ENCODE measurements at places on chromosomes 7 and 10.
A peak's percentile ranks its signal among the peaks of the same experiment; 100 is the strongest.

DNA sequence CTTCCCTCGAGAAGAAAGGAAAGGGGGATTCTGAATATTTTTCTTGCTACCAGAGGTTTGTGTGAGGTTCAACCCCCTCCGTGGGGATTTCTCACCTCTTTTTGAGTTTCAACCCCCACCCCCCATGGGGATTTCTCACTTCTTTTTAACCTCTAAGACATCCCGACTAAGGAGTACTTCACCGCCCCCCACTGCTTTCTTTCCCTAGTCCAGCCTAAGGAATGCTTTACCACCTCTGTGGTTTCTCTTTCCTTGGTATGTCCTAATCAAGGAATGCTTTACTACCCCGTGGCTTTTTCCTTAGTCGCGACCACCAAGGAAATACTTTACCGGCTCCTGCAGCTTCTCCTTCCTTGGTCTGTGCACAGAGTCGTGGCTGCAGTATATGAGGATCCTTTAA is 149.4 kb downstream of the LYZL1 start:
- DNase-seq = no peak

DNA sequence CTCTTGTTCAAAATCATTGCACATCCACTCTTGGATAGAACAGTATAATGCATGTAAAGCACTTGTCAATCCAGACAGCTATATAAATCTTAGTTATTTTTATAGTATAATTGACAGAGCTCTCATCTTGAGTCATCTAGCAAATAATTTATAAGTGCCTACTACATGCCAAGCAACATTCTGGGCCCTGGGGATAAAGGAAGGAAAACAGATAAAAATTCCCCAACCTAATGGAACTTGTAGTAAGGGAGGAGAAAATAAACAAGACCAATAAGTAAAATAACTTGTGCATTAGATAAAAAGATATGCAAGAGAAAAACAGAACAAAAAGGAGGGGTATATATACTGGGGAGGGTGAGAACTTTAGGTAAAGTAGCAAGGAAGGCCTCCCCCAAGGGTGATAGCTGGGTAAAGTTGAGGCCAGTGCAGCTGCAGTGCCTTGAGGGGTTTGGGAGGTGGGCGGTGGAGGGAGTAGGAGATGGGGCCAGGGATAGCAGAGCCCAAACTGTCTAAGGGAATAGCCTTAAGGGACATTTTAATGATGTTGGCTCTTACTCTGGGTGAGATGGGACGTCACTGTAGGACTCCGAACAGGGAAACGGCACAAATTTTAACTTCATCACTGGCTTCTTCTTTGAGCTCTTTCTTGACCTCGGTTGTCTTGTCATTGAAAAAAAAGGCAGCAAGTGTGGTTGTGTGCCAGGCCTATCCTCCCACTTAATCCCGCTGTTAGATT is 79.3 kb upstream of the SEC61G start:
- no peak for DNase-seq

- DNase-seq = no peak
Measured at GRCh38 chr10:29896053-29896452, 163.3 kb downstream of the JCAD start.

DNA sequence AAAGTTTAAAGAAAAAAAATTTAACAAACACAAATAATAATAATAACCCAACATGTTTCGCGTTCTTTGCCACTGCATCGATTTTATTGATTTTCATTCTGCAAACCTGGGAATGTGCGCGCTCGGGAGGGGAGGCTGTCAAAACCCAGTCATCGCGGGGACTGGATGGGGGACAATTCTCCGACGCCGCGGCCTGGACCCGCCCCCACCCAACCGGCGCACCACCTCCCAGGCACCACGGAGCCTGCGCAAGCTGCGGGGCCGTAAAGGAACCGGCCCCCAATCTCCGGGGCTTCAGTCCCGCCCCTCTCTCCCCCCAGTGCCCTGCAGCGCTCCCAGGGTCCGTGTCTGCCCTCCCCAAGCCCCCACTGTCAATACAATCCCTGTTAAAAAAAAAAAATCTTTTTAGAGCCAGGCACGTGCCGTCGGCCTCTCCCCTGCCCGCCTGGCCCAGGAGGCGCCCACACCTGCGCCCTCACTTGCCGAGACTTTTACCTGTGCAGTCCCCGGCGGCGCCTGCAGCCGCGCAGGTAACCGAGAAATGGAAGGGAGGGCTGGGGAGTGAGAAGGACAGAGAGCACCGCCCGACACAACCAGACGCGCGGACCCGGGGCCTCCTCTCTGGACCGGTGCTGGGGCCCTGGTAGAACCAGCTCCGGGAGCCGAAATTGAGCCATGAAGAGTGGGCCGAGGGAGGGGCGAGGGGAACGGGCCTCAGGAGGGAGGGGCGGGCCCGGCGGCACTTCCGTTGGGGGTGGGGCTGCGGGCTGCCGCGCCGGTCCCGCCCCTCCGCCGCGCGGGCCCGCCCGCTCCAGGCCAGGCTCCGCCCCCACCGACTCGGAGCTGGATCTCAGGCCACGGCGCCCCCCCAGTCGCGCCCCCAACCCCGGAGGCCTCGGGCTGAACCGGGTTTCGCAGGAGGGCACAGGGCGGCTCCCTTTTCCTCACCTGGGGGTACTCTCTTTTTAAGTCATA is 7.6 kb upstream of the ZNF503 start:
- no peak for DNase-seq

DNA sequence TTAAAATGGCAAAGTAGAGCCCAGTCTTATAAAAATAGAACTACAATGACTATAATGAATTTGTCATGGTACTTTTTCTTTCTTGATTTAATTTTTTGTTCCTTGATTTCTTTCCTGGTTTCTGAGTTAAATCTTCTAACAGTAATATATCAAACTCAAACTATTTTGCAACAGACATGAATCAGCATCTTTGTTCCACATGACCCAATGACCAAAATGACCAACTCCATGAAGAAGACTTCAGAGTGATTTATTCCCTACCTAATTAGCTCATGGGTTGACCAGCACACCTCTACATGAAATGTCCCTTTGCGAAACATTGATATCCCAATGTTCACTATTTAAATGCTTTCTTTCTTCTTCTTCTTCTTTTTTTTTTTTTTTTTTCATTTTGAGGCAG is 30.9 kb downstream of the NMT2 start:
- DNase-seq = no peak

DNA sequence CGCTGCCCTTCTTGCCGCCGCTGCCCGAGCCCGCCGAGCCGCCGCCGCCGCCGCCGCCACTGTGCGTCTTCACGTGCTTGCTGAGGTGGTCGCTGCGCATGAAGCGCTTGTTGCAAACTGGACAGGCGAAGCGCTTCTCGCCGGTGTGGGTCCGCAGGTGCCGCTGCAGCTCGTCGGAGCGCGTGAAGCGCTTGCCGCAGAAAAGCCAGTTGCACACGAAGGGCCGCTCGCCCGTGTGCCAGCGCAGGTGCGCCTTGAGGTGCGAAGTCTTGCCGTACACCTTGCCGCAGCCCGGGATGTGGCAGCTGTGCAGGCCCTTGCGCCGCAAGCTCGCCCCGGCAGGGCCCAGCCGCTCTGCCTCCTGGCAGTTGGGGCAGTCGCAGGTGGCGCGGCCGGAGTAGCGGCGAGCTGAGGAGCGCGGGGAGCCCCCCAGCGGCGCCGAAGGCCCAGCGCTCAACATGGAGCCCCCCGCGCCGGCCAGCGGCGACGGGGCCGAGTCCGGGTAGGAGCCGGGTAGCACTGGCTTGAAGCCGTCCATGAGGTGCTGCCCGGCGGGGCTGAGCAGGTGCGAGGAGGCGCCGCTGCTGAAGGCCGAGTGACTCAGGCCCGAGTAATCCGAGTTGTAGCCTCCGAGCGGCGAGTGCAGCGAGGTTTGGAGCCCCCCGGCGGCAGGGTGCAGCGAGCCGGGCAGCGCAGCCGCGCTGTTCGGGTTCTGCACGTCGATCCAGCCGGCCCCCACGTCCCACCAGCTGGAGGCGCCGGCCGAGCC is 2.1 kb downstream of the SP8 start:
- no peak for DNase-seq

DNA sequence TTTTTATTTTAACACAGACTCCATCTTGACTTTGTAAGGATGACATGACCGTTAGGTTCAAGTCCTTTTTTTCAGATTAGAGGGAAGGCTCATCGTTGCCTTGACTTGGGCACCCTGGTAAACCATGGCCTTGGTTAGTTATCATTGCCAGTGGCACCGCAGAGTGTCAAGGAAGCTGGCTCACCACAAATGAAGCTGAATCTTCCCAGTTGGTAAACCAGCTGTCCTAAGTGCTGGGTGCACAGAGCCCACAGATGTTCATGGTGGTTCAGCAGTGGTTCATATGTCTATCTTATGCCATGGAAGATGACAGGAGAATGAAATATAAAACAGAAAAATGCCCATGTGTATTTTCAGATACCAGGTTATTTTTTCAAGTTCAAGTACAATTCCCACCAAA is 273.6 kb downstream of the PLXDC2 start:
- DNase-seq = no peak

- no peak for DNase-seq
Measured at GRCh38 chr7:131578602-131579001, 22.2 kb upstream of the PODXL start.

- DNase-seq = no peak
Measured at GRCh38 chr10:98568551-98568950, 121.8 kb upstream of the HPS1 start.

- DNase-seq = no peak
Measured at GRCh38 chr10:26357203-26357602, 80.9 kb upstream of the APBB1IP start.

- DNase-seq = no peak
Measured at GRCh38 chr7:84218681-84219080, 24.1 kb upstream of the SEMA3A start.

DNA sequence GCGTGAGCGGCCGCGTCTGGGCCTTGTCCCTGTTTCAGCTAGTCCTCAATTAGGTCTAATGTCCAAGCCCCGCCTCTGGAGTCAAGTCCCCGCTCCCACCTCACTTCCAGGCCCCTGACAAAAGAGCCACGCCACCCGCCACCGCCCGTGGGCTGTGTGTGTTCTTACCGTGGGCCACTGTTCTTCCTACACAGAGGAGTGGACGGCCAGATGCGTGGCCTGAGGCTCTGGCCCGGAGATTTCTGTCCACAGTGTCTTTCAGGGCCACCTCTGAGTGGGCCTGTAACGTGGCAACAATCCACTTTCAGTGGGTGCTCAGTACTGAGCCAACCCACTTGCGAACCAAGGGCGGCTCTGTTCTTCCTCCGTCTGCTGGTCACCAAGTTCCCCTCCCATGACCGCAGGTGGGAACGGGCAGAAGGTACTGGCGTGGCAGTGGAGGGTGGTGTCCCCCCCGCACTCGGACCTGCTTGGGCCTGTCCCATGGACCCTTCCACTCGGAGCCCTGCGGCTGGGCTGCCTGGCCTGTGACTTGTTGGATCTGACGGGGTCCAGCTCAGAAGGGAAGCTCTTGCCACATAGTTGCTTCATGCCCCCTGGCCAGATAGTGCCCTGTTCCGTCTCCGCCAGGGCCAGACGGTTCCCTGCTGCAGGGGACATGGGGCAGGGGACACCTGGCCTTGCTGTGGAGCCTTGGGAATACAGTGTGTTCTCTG is 15.0 kb upstream of the ZFAND2A start:
- DNase-seq = no peak

GRCh38 chr7:23971031-23971430 is 261.0 kb downstream of the STK31 start:
- no peak for DNase-seq

- no peak for DNase-seq
Measured at GRCh38 chr7:1055491-1055955, 11.2 kb downstream of the GPR146 start.

- DNase-seq = no peak
Measured at GRCh38 chr10:132846631-132847415, 60.9 kb upstream of the NKX6-2 start.

DNA sequence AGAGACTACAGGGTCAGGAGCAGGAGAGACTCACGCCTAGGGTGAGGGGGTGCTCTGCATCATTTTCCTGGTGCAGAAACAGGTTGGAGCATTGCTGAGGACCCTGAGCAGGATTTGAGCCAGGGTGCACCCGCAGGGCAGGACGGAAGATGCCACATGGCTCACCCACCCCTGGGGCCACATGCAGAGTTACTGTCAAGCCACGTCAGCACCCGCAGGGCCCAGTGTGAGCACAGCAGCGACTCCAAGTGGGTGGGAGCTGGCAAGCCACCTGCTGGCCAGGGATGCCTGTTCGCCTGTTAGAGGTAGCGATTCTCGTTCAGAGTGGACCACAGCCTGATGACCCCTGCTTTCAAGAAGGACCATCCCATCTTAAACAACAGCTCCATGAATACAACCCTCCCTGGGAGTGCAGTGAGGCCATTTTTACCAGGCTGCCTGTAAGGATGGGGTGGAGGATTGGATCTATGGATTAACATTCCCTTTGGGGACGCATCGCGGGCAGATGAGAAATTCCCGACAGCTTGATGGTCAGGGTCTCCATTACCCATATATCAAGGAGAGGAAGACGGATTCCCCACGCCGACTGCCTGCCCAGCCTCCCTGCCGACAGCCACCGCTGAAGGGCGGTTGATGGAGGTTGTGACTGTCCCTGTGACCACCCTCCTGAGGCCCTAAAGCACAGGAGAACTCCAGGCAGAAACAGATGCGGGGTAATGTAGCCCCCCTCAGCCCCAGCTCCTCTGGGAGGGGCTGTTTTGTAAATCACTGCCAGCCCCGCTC is 101.1 kb upstream of the RET start:
- DNase-seq = no peak

DNA sequence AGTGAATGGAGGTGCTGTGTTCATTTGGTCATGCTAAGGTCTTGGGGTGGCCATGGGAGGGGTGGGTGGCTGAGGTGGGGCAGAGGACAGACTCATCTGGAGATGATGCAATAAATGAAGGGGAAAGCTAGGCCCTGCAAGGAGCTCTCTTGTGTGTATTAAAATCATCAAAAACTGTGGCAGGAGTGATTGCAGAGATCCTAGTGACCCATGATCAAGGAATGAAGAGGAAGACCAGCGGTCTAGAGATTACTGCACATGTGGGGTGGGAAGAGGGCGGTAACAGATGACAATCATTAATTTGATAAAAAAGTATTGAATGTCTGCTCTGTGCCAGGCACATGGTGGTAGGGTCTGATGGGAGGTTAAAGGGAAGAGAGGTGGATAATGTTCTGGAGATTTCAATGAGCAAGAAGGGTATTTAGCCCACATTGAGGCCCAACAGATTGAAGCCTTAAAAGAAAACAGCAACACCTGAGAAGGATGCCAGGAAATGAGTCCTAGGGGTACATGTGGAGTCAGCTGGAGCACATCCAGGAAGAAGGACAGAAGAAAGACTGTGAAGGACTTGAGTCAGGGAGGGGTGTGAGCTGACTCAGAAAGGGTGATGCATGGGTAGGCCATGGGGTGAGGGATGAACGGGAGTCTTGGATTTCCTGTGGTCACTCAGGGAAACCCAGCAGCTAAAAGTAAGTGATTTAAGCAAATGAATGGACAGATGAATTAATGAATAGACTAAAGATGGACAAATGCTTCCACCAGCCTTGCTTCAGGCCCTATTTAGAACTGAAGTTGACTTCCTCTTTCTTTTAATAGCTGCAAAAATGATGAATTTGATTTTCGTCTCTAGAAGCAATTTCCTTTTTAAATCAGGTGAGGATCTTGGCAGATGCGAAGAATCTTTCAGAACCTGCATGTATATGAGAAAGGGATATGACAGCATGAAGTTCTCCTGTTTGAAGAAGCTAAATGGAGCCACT is 83.1 kb upstream of the IGFBP3 start:
- DNase-seq = peak; percentile 89

- DNase-seq = no peak
Measured at GRCh38 chr7:48971173-48971572, 46.8 kb downstream of the CDC14C start.

GRCh38 chr10:43137717-43138020 is 576 bp upstream of the CSGALNACT2 start:
- no peak for DNase-seq
